ENCODE measurements at places on chromosomes 7 and 10. TPM values are rescaled to one million over a fixed set of nuclear protein-coding genes. Genes with fewer than 3 reads are reported as not detected.

The MMRN2 gene
- 6.8 TPM for total RNA-seq

The GSTK1 gene
- total RNA-seq = 24.8 TPM

The NUDT13 gene
- total RNA-seq = 4.1 TPM

The HOXA10 gene
- 65.0 TPM for total RNA-seq

The FGFR2 gene
- 71.3 TPM for total RNA-seq

The LIPN gene
- total RNA-seq = not detected
